ENCODE measurements at places on chromosomes 2 and 18.

- no peak for DNase-seq
Observed at GRCh38 chr18:44343570-44343969, 337.1 kb upstream of the SETBP1 start.

- peak; percentile 26 for DNase-seq
Observed at GRCh38 chr2:44651974-44652373, 289.5 kb upstream of the SIX3 start.

DNA sequence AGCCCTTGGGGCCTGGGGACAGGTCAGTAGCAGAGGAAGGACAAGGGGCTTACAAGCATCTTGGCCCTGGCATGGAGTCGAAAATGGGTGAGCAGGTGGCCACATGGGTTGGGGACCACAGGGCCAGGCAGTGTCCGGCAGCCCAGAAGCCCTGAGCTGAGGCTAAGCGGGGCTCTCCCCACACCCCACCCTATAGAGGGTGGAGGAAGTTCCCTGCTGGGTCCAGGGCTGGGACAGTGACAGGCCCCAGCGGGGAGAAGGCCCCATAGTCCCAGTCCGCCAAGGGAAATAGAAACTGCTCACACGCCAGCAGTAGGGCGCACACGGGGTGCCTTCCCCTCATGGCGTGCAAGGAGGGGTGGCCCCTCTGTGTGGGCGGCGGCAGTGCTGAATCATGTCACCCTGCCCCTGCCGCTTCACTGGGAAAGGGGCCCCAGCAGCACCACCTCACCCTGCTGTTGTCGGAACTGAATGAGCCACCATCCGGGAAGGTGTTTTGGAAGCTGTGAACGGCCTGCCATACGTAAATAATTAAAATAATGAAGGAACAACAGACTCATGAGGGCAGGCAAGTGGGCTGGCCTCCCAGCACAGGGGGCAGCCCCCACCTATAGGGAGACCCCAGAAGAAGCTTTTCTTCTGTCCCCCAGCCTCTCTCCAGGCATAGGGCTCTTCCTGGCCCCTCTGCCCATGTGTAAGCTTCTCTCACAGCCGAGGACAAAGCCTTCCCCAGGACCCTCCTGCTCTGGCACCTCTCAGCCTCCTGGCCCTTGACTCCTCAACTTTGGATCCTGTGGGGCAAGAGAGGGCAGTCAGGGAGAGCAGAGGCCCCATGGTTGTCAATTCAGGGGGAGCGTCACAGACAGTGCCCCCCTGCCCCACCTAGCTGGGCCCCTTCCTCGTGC, 12.7 kb upstream of the DUSP2 start:
- peak; percentile 75 for DNase-seq

GRCh38 chr2:157196956-157197355, 60.5 kb upstream of the GALNT5 start:
- no peak for DNase-seq

- peak; percentile 36 for DNase-seq
Observed at GRCh38 chr18:44818668-44819403, 138.1 kb downstream of the SETBP1 start.

DNA sequence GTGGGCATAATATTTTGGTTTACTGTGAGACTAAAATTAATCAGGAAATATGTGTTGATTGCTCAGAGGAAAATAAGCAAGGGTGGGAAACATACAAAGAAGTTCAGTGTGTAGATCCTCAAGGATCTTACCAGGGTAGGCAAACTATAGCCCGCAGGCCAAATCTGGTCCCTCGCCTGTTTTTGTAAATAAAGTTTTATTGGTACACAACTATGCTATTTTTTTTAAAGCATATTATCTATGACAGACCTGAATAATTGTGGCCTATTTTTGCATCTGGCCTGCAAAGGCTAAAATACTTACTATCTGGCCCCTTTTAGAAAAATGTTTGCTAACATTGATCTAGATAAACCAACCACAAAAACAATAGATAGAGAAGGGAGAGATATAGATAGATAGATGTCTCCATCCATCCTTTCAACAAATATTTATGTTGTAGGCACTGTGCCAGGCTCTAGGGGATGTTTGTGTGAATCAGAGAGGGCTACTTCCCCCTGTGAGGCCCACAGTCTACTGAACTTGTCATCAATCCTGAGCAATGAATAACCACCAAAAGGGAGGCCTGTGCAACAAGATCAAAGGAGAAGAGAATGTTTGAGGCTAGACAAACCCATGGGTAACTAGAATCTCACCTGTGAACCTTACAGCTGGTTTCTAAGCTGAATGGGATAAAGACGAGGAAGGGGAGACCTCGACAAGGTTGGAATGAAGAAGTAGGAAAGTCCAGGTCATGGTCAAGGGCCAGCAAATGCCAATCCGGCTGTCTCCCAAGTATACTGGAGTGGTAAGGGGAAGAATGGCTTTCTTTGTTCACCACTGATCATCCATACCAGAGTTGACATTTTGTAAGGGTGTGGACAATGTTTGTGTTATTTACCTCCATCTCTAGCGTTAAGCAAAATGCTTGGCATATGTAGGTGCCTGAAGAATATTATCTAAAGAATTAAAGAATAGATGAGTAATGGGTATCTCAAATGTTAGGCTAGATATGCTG, 23.6 kb downstream of the ALPK2 start:
- DNase-seq: no peak

DNA sequence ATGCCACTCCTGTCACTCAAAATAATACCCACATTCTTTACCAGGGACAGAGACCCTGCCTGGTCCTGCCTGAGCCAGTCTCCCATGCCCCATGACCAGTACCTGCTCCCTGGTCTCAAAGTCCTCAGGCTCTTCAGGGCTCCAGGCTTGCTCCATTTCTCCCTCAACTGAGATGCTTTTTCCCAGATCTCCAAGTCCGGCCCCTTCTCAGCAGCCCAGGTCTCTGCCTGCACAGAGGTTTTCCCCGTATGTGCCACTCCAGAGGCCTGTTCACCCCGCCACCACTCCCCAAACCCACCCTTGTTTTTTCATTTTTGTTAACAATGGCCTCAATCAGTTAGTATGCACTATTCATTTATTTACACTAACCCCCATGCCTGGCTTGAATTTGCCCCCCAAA, 499.5 kb upstream of the MYT1L start:
- no peak for DNase-seq

DNA sequence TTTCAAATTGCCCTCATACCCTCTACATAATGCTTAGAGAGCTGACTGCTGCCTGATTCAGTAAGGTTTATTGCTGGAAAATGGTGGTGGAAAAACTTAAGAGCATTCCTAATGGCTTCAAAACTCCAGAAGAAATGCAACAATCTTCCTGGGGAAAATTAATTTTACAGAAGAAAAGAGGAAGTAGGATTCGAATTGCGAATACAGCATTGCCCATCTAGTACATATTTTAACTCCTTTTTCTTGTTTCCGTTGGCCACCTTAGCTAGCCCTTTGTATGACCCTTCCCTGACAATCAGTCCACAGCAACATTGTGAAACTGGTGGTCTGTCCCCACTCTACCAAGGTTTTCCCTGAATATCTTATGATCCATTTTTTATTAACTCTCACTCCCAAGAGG, 224.7 kb downstream of the MTX2 start:
- DNase-seq: no peak

DNA sequence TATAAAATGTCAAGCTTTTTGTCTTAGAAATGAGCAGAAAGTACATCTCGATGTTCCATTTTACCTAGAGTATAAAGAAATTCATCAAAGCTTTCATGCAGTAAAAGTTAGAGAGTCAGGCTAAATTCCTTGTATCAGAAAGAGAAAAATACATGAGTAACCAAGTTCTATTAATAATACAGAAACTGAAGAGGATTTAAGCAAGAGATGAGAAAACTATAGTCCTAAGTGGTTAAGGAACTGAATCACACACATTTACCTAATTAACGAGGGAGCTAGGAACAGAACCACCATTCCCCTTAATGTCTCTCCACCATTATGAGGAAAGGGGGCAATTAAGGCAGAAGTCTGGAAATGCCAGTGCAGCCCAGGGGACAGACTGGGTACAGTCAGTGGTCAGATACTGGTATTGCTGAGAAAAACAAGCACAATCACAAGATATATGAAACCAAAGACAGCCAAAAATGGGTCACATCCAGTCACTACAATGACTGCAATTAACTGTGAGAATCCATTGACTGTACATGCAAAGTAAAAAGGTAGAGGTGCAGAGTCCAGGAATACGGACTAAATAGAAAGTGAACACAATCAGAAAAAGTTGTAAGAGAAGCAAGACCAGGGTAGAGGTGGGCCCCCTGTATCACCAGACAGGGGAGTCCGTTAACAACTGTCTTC, 23.9 kb downstream of the MAP4K3 start:
- no peak for DNase-seq

GRCh38 chr2:230178546-230179485, 41.0 kb downstream of the SP110 start:
- no peak for DNase-seq

DNA sequence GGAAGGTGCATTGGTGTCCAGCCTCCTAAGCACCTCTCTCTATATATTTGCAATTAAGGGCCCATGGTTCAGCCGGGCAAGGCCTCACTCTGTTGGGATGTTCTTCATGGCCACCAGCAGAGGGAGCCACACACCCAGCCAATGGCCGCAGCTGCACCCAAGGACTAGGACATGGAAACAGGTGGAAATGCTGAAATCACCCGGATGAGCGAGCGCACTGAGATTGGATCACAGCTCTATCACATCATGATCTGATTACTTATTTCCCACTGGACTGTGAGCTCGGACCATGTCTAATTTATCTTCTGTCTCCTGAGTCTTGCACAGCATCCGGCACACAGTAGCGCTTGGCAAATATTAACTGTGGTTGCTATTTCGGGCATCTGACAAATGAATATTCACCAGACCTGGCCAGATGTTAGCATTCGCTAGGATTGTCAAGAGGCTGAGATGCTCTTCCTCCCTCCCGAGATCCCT, 31.2 kb downstream of the KIF3C start:
- peak; percentile 77 for DNase-seq

DNA sequence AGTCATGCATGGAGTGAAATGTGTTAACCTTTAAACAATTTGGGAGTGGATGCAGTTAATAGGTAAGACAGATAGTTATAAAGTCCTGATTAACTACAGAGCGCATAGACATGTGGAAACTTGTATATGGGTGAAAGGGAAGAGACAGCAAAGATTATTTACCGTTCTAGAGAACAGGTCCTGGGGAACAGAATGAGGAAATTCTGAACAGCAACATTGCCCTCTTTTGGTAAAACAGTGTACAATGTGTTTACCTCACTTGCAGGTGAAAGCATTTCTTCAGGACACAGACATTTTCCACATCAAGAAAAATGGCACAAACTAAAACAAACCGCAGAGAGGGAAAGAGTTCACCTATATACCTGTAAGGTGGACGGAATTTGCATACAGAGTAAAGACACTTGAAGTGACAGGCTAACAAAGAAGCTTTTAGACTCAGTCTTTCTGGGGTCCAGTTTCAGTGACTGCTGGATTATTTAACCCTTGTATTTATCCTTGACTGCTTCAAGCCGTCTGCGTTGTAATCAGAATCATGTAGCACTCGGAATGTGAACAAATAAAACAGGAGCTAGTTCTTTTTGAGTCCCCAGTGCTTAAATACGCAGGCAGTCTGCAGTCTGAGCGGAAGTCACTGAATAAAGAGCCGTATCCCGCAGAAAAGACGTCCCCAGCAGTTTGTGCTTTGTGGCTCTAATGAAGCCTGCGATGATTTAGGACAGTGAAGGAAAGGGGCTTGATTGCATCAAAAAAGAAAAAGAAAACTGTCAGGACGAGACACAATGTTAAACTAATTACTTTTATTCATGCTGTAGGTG, 364.8 kb upstream of the GALNT5 start:
- peak; percentile 8 for DNase-seq

DNA sequence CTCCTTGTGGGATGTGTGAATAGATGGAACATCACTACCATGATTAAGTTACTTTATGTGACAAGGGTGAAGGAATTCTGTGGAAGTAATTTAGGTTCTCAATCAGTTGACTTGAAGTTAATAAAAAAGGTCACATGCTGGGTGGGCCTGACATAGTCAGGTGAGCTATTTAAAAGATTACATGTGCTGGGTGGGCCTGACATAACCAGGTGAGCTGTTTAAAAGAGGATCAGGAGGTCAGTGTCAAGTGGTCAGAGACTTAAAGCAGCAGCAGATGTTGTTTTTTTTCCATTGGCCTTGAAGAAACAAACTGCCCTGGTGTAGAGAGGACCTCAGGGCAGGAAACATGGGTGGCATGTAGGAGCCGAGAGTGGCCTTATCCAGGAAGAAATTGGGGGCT, 3.3 kb downstream of the IL1R2 start:
- DNase-seq: no peak

DNA sequence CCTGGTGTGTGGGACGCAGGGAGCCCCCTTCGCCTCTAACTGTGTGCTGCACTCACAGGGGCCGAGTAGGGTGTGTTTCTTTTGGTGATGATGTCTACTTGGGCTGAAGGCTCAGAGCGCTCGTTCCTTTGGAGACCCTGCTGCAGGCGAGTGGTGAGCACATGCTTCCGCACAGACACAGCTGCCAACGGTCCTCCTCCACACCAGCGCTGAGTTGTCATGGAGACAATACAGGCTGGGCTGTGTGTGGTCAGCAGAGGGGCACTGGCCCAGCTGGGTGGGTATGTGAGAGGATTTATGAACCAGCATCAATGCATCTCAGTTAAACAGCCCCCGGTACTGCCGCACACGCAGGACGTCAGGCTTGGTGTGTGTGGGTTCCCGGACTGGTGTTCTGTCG, 143.5 kb downstream of the SH3RF3 start:
- no peak for DNase-seq

- DNase-seq: no peak
Observed at GRCh38 chr2:237118561-237119155, 33.0 kb downstream of the COPS8 start.

- DNase-seq: no peak
Observed at GRCh38 chr18:7116792-7117389, 706 bp downstream of the LAMA1 start.

DNA sequence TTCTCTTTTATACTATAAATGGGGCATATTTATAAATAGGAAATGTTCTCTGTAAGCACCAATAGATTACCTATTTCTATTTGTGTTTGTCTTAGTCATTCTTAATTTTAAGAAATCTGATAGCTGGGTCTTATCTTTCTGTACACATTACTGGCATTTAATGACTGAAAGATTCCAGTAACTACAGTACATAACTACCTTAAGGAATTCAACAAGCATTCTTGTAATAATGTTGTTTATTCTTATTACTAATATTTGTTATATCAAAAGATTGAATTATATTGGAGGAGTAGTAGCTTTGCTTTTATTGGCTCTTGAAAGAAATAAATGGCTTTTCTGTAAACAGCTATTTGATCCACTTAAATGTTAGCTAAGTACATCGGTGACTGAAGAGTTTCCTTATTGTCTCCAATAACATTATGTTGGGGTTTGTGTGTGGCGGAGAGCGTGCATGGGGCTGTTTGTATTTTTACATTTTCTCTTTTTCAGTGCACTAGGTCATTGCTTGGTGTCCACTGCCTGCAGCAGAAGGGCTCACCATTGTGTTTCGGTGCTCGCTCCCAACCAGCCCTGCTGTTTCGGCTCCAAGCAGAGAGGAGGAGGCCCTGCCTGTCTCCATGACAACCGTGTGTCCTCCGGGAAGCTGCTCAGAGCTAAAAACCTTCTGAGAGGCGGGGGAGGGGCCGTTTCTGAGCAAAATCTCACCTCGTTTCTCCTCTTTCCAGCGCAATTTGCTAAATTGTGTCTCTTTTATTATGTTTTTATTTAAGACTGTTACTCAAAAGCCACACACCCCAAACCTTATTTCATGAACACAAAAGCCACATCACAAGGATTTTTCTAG, 112.5 kb upstream of the SLC38A11 start:
- DNase-seq: no peak

All from GM20000 (cell line).